T-helper 2 cell (primary cell): ENCODE measurements at places on chromosomes 16 and 17.

GRCh38 chr17:2959371-2960130 is 103.9 kb downstream of the OR1D5 start:
- DNase-seq, result no peak

DNA sequence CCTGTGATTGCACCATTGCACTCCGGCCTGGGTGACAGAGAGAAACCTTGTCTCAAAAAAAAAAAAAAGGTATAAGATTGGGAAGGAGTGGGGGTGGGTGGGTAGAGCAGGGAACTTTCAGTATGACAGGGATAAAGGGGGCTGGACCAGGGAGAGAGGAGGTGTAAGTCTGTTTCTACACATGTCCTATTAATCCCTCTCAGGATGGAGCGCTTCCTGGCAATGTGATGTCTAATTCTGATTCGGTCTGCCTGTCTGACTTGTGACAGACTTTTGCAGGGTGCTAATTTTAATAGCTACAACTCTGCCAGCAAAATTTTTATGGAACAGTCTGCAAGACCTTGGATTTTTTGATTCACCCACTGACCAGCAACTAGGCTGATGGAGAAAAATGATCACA is 53.8 kb upstream of the SLC25A19 start:
- no peak for DNase-seq

DNA sequence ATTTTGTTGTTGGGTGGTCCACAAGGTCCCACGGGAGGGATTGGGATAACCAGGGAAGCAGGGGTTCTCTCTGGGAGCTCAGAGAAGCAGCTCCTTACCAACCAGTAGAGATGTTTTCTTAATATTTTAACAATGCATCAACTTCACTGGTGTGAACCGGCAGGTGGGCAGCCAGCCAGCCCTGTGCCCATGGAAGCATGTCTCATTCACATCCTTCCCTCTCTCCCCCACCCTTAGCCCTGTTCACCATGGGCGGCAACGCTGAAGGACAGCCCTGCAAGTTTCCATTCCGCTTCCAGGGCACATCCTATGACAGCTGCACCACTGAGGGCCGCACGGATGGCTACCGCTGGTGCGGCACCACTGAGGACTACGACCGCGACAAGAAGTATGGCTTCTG is 9.3 kb downstream of the MMP2 start:
- DNase-seq, result no peak

- DNase-seq, result no peak
Measured at GRCh38 chr17:3900646-3901045, 7.8 kb upstream of the CAMKK1 start.

GRCh38 chr16:1812732-1813163 is 13.9 kb downstream of the HAGH start:
- no peak for DNase-seq

DNA sequence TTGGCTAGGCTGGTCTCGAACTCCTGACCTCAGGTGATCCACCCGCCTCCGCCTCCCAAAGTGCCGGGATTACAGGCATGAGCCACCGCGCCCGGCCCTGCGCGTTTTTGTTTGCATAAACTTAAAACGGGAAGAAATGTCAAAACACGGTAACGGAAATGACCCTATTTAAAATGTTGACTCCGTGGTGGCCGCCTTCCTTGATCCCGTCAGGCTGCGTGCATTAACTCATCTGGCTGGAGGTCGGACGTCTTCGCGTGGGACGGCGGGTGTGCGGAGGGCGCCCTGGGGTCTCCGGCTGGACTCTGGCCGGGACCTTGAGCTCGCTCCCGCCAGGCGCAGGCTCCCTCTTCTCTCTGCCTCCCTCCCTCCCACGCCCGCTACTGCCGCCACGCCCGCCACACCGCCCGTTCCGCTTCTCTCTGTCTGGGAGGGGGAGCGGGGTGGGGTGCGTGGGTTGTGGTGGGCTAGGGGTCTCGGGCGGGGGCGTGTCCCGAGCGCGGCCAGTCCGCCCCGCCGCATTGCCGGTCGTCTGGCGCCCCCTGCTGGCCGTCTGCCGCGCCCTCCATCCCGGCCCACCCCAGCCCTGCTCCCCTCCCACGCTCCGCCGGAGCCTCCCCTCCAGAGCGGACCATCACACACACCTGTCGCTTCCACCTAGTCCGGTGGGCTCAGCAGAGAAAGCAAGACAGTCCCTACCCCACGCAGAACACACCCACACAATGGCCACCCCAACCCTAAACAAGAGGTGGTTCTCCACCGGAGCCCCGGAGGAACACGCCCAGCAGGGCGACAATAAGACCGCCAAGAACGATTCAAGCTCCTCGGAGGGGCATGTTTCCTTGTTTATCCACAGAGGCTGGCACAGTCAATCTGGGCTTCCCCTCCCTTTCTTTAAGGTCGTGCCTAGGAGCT is 1.2 kb upstream of the CCDC42 start:
- DNase-seq, result peak; percentile 71

DNA sequence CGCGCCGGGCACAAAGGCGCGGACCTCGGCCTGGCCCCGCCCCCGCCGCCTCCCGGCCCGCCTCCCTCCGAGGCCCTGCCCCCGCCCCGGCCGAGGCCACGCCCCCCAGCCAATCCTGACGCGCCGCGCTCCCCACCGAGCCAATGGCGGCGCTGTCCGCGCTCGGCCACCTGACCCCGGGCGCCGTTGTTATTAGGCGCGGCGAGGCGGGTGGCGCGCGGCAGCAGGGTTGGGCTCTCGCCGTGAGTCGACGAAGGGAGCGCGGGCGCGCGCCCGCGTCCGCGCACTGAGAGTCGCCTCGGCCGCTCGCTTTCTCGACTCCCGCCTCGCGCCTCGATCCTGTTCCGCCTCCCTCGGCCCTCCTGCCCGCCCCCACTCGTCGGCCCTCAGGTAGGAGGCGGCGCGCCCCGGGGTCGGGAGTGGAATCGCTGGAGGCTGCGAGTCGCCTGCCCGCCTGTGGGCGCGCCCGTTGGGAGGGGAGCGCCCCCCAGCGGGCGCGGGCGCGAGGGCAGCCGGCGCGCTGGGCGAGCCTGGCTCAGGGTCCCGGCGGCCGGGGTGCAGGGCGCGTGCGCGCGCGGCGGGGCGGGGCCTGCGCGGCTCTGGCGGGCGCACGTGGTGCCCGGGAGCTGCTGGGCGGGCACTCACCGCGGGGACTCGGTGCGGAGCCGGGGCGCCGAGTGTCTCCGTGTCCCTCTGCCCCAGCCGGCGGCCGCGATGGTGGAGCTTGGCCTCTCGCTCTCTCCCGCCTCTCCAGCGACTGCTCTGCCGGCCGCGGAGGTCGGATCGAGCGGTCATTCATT is 405 bp upstream of the CBLN1 start:
- no peak for DNase-seq

DNA sequence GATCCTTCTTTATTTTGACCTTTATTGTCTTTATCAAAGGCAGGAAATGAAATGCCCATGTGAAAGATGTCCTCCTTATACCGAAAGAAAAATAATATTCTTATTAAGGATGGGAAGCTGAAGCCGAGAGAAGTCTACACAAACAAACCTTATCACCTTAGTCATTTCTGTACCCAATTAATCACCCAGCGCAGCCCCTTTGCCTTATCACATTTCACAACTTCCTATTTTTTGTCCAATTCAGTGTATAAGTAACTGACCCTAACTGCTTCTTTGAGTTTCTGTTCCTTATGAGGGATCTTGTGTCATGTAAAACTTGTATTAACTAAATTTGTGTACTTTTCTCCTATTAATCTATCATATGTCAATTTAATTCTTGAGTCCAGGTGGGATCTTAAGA is 16.4 kb upstream of the CCL23 start:
- no peak for DNase-seq
